Stimulated activated CD4-positive, alpha-beta T cell treated with anti-CD3 and anti-CD28 coated beads, Interleukin-15, amount 100 ng/mL, for 1 hour (primary cell): ENCODE measurements at places on chromosomes 2 and 18.
A peak's percentile ranks its signal among the peaks of the same experiment; 100 is the strongest.

DNA sequence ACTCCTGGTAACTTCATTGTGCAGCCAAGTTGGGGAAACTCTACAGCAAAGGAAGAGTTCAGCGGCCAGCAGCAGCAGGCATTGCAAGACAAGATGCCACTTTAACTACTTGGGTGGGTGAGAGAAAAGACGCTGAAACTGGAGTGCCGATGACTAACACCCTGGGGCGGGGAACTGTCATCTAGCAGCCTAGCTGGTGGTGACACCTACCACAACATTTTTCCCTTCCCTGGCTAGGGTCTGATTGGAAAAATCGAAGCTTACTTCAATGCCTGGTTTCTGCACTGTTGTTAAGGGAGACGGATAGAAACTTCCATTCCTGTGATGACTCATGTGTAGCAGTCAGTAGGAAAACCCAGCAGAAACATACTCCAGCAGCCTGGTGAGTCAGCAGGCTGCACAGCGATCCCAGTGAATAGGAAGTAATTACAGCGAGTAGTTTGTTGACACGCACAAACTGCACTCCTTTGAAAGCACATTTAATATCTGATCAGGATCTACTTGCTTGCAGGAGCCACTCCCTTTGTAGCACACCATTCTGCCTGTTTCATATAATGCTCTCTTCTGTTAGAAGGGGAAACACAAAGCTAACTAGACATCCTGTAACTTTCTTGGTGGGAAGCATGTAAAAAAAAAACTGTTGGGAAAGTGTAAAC is 62.1 kb upstream of the MAPRE2 start:
- DNase-seq, result peak; percentile 44

DNA sequence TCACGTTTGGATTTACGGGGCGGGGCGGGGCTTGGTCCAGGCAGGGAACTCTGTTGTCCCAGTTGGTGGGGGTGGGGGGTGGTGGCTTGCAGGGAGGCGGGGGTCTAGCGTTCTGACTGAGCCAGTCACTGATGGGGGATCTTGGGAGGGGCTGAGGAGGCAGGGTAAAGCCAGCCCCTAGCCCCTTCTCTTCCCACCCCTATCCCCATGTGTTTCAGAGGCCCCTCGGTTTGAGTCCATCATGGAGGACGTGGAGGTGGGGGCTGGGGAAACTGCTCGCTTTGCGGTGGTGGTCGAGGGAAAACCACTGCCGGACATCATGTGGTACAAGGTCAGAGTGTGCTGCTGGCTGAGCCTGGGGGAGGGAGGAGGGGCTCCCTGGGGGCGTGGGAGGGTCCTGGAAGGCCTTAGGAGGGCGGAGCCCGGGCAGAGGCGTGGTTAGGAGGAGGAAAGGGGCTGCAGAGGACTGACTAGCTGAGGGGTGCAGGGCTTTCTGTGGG is 22.0 kb upstream of the GMPPA start:
- no peak for DNase-seq

- DNase-seq, result no peak
These were observed 15.2 kb upstream of the DNPEP start for GRCh38 chr2:219402665-219403515.

DNA sequence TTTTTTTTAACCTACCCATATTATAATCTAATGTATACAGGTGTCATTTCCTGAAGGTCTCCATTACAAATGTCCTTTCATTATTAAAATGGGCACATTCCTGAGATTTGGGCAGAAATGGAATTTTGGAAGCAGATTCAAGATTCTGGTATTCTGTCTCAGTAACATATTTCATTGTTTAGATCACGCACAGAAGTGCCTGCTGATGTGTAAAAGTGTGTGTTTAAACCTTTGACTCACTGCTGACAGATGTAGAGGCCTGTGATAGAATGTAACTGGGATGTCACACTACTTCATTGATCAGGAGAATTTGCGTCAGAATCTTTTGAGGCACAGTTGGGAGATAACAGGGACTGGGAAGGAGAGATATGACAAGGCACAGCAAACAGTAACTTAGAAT is 276.8 kb upstream of the EPAS1 start:
- no peak for DNase-seq

GRCh38 chr2:100664021-100664755 is 101.4 kb downstream of the PDCL3 start:
- no peak for DNase-seq

- DNase-seq, result no peak
These were observed 547.2 kb downstream of the ZNF804A start for GRCh38 chr2:185145316-185146121.

DNA sequence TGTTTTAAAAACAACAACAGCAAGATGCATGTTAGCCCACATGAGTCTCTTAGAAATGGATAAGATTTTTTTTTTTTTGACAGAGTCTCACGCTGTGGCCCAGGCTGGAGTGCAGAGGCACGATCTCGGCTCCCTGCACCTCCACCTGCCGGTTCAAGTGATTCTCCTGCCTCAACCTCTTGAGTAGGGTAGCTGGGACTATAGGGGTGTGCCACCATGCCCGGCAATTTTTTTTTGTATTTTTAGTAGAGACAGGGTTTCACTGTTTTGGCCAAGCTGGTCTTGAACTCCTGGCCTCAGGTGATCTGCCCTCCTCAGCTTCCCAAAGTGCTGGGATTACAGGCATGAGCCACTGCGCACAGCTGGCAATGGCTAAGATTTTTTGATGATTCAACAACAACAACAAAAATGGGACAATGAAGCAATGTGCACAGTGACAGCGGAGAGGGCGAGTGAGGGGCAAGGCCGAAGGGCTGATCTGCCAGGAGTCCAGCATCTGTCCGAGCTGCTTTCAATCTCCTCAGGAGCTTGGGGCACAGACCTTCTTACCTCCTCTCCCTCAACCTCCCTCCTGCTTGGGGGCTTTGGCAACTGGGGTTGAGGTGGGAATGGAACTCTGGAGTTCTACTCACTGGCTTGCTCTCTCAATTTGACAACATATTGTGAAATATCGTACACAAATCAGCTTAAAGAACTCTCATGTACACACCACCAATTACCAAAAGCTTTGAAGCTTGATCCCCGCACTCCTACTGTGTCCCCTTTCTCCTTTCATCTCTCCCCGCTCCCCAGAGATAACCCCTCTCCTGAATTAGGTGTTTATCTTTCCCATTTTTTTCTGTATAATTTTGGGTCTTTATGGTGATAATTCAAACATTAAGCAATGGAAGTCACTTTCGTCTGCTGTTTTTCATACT is 3.4 kb downstream of the ABCG8 start:
- no peak for DNase-seq

DNA sequence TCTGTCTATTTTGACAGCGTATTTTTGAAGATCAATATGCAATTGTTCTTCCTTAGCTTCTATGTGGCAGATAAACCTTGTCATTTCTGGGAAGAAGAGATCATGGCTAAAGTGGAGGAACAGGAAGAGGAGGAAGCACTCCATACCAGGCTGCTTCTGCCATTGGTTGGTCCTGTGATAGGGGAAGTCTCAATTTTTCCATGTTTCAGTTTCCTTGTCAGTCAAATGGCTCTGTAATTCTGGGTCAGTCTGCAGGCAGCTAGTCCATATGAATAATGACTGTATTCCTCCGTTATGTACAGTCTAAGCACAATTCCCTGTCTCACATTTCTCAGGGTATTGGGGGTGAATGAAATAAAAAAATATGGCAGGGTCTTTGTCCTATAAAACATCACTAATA is 277.6 kb upstream of the CXCR4 start:
- DNase-seq, result no peak

DNA sequence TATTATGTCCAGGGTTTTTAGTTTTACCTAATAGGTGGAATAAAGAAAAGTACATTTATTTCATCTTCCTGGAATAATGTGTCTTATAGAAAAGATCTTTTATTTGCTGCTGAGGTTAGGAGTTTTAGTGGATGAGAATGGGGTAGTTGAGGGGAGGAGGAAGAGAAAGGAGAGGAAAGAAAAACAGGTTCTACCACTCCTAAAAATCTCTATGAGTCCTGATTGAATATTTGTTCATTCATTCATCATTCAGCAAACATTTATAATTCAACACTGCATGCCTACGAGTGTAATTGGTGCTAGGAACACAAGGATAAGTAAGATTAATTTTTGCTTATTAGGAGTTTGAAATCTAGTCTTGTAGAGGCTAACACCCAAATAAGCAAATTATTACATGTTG is 45.2 kb upstream of the SLC4A10 start:
- no peak for DNase-seq

- peak; percentile 31 for DNase-seq
These were observed 33.9 kb downstream of the BMP10 start for GRCh38 chr2:68837164-68837860.

DNA sequence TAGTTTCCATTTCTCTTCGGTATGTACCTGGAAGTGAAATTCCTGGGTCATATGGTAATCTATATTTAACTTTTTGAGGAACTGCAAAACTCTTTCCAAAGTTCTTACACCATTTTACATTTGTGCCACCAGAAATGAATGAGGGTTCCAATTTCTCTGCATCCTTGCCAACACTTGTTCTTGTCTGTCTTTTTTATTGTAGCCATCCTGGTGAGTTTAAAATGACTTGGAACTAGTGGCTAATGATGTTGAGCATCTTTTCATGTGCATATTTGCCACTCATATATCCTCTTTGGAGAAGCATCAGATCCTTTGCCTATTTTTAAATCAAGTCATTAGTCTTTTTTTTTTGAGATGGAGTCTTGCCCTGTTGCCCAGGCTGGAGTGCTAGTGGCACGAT is 59.4 kb downstream of the MALT1 start:
- no peak for DNase-seq

DNA sequence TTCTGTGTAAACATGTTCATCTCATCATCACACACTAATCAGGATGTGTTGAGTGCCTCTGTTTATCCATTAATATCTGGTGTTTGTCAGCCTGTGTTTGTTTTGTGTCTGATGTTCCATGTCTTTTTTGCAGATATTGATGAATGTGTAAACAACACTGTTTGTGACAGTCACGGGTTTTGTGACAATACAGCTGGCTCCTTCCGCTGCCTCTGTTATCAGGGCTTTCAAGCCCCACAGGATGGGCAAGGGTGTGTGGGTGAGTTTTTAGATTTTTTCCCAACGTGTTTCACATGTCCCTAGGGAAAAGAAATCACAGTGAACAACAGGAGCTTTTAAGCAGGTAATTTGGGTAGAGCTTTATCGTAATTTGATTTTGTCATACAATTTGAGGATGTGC is 133.7 kb upstream of the RASGRP3 start:
- DNase-seq, result no peak

GRCh38 chr2:190759749-190760213 is 110.9 kb downstream of the NAB1 start:
- no peak for DNase-seq

DNA sequence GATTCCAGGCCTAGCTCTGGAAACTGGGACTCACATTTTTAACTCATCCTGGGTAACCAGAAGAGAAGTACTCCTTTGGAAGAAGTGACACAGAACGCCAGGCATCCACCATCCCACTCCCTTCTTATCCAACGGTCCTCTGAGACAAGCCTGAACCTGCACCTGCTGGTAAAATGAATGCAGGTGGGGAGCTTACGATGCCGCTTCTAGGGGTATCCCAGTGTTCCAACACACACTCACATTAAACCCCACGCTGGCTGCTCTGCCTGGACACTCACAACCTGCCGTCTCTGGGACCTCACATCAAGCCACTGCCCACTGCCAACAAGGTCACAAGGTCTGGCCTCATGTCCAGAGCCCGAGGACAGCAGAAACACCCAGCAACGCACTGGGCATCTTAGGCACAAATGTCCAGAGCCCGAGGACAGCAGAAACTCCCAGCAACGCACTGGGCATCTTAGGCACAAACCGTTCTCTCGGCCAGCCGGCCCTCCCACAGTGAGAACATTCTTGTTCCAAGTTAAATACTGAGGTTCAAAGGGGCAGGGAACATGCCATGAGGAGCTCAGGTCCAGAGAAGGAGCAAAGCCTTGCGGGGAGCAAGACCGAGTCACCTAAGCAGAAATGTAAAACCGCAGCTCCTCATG is 9.9 kb downstream of the SLC66A2 start:
- DNase-seq, result no peak

DNA sequence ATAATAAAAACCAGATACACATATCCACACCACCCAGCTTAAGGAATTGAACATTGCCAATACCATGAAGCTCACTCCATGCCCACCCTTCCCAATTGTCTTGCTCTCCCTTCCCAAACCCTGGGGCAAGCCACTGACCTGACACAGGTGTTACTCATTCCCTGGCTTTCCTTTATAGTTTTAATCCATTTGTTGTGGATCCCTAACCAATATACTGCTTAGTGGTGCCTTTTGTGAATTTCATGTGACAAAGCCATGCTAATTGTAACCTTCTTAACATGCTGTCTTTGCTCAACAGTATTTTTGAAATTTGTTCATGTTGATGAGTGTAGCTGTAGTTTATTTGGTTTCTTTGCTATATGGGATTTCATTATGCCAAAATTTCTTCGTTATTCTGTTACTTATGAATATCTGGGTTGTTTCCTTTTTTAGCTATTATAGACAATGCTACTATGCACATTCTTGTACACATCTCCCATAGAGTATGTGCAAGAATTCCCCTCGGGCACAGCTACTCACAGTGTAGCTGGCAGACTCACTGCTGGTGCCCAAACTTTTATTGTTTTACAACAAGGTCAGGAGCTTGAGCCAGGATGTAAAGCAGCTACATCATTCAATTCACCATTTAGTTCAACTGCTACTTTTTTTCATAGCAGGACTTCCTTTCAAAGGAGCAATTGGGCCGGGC is 90.8 kb upstream of the ATL2 start:
- DNase-seq, result no peak

DNA sequence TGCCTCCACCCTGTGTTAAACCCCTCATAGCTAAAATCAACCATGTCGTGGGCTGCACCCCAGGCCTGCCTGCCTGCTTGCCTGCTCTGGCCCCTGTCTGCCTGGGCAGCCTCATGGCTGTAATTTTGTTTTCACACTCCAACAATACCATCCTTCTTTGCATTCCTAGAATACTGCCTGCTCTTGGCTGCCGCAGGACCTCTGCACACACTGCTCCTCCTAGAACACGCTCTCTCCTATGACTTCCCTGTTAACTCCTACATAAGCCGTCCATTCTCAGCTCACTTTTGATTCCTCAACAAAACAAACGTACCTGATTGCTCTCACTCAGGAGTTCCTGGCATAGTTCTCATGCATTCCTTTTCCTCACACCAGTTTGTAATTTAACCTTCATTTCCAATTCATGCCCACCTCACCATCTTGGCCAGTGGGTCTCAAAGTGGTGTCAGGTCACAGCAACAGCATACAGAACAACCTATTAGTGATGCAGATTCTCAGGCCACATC is 2.5 kb downstream of the UXS1 start:
- DNase-seq, result no peak
